Frontal cortex (tissue), 4 donors: ENCODE measurements at places on chromosomes 3 and 15. TPM values are rescaled to one million over a fixed set of nuclear protein-coding genes. Genes with fewer than 3 reads are reported as not detected.

DNA sequence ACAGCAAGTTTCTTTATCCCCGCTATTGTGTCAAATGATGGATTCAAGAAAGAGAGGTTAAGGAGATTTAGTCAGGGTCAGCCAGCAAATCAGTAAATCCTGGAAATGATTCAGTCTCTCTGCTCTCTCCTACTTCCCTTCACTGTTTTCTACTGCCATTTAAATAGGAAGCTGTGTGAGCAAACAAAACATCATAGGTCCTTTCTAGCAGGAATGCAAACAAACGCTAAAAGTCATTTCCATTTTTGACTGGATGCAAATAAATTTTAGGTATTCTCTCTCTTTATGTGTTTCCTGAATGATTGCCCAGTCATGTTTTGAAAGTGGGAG lies 299.4 kb upstream of the RORA start:
- no peak for DNase-seq

GRCh38 chr3:31105438-31106077 lies 211.1 kb upstream of the GADL1 start:
- no peak for DNase-seq

GRCh38 chr3:129132097-129132866 lies 10.7 kb upstream of the RAB43 start:
- no peak for DNase-seq

GRCh38 chr3:2615080-2615479 lies 495.1 kb downstream of the IL5RA start:
- DNase-seq: no peak

GRCh38 chr3:50325113-50325480 lies 2.6 kb upstream of the HYAL2 start:
- DNase-seq: no peak

DNA sequence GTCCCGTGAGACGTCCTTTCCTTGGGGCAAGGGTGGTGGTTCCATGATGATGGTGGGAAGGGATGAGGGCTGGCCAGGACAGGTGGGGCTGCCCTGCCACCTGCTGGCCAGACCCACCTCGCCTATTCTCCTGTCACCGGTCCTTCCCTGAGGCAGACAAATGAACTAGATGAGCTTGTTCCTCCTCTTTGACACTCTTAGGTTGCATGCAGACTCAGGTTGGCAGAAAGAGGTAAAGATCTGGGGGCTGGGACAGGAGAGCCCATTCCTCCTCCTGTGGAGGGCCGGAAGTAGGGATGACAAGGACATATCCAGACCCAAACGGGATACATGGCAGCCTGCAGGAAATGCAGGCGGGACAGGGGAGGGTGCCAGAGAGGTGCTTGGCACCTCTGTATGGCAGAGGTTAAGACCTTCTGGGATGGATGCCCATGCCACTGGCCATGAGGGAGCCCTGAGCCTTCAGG lies 38.6 kb downstream of the ACSBG1 start:
- no peak for DNase-seq

DNA sequence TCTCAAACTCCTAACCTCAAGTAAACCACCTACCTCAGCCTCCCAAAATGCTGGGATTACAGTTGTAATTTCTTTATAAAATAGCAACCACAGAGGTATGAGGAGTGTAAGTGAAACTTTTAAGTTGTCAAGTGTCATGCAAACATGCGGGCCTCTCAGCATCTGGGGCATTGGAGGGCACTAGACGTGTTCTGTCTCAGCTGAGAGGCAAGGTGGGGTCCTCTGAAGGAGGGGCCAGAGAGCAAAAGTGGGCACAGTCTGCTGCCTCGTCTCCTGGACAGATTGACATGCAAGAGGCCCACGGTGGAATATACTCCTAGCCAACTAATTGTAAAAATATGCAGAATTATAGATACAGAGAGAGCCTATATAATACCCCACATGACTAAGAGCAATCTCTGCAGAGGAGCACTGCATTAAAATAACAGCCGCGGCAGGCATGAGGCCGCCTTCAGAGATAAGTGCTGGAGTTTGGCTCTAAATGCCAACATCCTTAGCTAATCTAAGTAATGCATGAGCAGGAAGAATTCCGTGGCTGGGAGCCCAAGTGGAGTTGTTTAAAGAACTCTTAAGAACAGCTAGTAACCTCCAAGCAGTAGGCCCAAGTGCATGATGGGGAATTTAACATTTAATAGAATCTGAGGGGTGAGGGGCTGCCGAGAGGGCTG lies 87.8 kb upstream of the RNU6-1 start:
- DNase-seq: no peak

DNA sequence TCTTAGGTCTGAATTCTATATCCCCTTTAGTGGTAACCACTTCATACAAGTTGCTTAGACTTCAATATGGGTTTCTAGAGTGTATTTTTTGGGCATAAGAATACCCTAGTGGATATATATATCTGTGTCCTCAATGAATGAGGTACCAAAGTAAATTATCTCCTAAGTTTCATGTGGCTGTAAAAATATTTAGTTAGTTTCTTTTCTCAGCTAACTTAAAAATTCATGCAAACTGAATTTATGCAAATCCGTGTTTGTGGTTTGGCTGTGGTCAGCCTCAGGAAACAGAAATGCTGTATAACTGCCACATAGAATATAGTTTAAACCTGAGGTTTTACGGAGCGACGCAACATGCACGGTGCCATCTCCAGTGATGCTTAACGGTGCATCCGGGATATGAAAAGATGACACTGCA lies 80.3 kb downstream of the PEX5L start:
- DNase-seq: no peak

DNA sequence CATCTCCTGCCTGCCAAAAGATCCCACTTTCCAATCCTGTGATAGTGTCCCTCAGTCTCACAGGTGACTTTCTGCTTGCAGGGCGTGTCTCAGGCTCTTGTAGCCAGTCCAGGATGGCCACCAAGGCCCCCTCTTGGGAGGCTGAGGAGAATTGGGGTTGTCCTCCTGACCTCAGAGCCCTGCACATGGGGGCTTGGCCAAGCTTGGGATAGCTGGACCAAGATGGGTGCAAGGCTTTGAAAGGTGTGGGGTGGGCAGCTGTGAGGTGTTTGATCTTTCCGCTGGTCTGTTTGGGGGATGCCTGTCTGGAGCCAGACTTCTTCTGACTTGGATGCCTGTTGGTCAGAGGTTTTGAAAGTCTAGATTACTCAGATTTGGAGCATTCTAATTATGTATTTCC lies 12.0 kb upstream of the CPNE9 start:
- DNase-seq: no peak

DNA sequence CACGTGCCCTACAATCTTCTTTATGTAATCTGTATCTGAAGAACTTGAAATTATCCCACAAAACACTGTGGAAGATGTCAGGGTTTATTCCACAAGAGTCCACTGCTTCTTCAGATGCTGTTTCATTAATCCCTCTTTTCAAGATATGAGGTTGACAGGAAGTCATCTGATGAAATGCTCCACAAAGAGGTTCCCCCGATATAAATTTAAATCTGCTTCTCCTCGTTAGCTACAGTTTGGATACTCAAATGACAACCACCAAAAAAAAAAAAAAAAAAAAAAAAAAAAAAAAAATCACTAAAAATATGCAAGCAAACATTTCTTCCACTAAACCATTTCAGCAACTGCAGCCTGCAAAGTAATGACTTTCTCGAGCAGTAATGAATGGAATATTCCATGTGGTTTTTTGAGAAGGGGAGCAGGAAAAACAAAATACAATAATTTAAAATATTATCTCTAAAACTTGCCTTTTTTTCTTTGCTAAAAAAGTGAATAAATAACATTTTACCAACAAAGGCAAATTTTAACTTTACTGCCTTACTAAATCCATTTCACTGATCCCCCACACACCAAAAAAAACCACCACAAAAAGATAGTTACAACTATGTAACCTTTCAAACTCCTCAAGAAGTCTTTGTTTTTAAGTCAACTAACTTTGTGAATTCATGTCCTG lies 37.8 kb downstream of the DLG1 start:
- DNase-seq: no peak

- DNase-seq: no peak
These were observed 5.2 kb downstream of the GRAMD2A start for GRCh38 chr15:72192416-72192815.

- DNase-seq: no peak
These were observed 340.9 kb upstream of the NR2E3 start for GRCh38 chr15:71469413-71469812.

- no peak for DNase-seq
These were observed 114.3 kb downstream of the DIPK2A start for GRCh38 chr3:144085964-144086363.

The HDGFL3 gene
- 135 TPM for total RNA-seq

The LARP6 gene
- total RNA-seq: 16.3 TPM

The EPHA3 gene
- 136 TPM for total RNA-seq

The EIF2B5 gene
- total RNA-seq: 42.8 TPM

The TTLL13 gene
- under 0.01 TPM for total RNA-seq

The UBA7 gene
- 1.6 TPM for total RNA-seq
